ENCODE measurements at places on chromosomes 4 and X. TPM values are rescaled to one million over a fixed set of nuclear protein-coding genes. Genes with fewer than 3 reads are reported as not detected.

- DNase-seq, result no peak
- H3K4me3 ChIP-seq, result no peak overlapping the region
- H3K27me3 ChIP-seq, result no peaks in the 10 kb centered on the region
- H3K27ac ChIP-seq, result no peak overlapping the region
- H3K4me1 ChIP-seq, result no peaks in the 10 kb centered on the region
Measured at GRCh38 chr4:170137466-170137865, 47.7 kb upstream of the AADAT start.

DNA sequence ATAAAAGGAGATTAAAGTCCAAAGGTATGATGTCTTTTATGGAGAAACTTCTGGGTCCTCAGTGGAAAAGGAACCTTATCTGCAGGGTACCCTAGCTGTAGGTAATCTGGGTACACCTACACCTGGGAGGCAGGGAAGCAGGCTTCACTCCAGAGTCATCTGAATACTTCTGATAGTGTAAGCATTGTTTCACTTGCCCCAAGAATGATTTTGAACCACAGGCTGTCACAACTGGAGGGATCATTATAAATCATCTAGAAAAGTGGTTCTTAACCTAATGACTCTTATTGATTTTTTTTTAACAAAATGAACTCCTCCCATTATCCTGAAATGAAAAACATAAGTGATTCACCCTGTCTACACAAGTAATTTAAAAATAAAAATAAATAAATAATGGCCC is 44.0 kb upstream of the STK26 start:
- H3K4me3 ChIP-seq, result no peak overlapping the region
- H3K4me1 ChIP-seq, result no peaks in the 10 kb centered on the region
- no peak overlapping the region for H3K27ac ChIP-seq
- H3K36me3 ChIP-seq, result no peaks in the 10 kb centered on the region
- no peak for DNase-seq

Gene BEX5
- polyA plus RNA-seq, result 14.2 TPM

GRCh38 chr4:55021214-55021613 is 104.2 kb downstream of the KDR start:
- H3K27ac ChIP-seq, result no peak overlapping the region
- no peaks in the 10 kb centered on the region for H3K27me3 ChIP-seq
- no peaks in the 10 kb centered on the region for H3K36me3 ChIP-seq
- no peak overlapping the region for H3K4me3 ChIP-seq

DNA sequence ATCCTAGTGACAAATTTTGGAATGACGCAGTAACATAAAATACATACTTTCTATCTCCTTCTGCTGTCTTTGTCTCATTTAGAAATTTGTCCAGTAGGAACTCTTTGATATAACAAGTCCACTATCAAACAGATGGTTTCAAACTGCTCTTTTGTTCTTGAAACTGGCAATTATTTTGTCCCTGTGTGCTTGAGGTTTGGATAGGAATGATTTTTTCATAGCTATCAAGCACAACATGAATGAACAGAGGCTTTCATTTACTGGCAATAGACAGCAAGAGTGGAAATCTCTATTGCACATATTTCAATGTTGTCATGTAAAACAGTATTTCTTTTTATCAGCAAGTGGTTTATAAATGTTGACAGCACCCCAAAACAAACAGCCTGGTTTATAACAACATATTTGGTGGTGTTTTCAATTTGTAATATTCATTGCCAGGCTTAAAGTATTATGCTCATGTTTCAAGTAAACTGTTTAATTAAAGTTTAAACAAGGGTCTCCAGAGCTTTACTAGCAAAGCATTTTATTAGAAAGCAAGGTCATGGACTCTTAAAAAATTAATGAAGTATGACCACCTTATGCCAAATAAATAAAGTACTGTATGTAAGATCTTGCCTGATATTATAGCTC is 60.0 kb downstream of the TIGD2 start:
- no peaks in the 10 kb centered on the region for H3K27me3 ChIP-seq
- H3K36me3 ChIP-seq, result no peaks in the 10 kb centered on the region
- no peak for DNase-seq
- H3K27ac ChIP-seq, result no peak overlapping the region
- H3K4me3 ChIP-seq, result no peak overlapping the region

Gene GPR50
- polyA plus RNA-seq, result 0.39 TPM

- H3K27ac ChIP-seq, result no peak overlapping the region
- no peaks in the 10 kb centered on the region for H3K36me3 ChIP-seq
- no peaks in the 10 kb centered on the region for H3K27me3 ChIP-seq
- DNase-seq, result no peak
- no peaks in the 10 kb centered on the region for H3K4me1 ChIP-seq
Measured at GRCh38 chrX:135951291-135951690, 22.5 kb downstream of the MMGT1 start.

Gene ENPP6
- not detected for polyA plus RNA-seq

Gene SPANXA2
- polyA plus RNA-seq, result not detected

All from hepatocyte (in vitro differentiated cells).